ENCODE measurements at places on chromosomes 2 and 18.
A peak's percentile ranks its signal among the peaks of the same experiment; 100 is the strongest.

GRCh38 chr2:217790681-217791392 lies 212.0 kb downstream of the TNS1 start:
- DNase-seq: no peak

DNA sequence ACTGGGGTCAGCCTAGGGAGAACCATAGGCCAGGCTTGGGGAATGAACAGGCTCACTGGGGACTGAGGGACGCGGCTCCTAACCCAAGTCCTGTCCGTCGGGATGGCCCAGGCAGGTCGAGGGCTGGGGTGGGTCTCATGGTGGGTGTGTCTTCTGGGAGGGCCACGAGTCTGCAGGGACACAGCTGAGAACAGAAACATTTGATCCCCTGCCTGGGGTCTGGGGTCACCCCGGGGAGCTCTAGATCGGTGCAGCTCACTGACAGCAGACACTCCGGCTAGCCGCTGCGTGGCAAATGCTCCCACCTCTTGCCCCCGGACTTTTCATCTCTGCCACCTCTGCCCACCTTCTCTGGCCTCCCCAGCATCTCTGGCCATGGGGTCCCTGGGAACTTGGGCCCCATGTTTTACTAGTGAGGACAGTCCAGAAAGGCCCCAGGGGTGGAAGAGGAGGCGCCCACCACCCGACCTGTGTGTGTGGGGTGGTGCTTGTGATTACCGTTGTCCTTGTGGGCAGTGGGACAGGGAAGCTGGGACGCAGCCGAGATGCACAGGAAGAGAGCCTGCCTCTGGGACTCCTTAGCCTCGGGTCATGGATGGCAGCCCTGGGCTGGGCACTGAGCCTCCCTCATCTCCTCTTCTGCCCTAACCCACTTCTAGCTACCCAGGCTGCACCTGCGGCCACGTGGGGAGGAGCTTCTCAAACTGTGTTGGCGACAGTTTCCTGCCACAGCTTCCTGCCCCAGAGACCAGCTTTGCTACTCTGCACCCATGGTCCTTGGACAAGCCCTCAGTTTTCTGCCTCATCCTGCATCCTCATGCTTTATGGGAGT lies 4.9 kb downstream of the ZAP70 start:
- peak; percentile 53 for DNase-seq

DNA sequence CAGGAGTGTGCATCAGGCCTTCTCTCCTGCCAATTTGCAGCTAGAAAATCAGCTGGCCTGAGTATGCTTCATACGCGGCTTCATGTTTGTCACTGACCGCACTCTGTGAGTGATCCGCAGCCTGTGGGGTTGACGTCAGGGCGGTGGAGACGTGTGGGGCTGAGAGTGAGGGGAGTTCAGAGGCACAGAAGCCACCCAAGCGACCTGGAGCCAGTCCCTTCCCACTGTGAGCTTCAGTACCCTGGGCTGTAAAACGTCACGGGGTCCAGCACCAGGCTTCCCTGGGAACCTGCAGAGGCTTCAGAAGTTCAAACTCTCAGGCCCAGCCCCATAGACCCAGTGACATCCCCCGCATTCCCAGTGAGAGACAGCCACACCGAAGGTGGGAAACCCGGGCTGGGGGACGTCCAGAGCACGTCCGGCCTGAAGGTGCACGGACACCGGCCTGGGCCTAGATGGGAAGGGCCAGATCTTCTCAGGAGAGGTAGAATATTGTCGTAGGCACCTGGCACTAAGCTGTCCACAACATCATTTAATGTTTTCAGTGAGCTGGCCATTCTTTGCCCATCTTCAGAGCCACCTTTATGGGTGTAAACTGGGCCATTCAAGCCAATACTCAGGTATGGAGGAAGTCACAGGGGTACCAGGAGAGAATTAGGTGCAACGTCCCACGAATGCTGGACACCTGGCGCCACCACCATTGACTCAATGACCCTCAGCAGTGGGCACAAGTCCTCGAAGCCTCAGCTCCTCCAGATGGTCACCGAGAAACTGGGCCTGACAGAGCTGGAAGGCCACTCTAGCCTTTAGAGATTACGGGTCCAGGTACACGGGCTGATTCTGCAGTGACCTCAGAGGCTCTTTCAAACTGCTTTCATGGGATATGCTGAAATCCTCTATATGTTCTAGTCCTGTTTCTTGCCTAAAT lies 235.6 kb upstream of the MYT1L start:
- no peak for DNase-seq

DNA sequence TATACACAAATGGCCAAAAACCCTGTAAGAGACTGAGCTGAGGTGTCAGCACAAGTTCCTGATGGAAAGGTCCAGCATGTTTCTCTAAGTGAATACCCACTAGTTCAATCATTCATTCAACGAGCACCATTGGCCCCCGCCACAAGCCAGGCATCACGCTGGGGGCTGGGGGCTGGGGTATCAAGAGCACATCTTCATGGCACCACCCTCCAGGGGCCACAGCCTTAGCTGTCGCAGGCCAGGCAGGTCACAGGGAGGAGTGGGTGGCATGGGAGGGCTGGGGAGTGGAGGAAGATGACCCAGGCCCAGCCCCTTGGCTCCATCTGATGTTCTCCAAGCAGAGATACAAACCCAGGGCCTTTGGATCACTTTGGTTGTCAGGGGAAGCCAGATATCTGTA lies 97.9 kb downstream of the ACKR3 start:
- DNase-seq: no peak

DNA sequence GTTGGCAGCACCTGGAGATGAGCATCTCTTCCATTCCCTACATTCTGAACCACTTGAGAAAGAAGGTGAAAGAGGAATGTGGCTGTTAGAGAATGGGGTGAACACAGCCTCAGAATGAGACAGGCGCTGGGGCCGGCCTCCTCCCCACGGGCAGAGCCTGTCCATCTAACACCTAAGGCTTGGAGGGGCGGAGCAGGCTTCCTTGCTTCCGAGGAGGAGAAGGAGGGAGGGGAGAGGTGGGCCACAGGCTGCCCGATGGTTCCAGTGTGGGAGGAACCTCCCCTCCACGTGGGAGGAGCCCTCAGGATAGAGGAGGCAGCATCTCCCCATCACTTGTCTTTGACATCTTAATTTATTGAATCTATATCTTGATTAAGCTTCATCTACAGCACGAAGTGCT lies 68.6 kb downstream of the CIB4 start:
- no peak for DNase-seq

GRCh38 chr18:54023471-54023870 lies 201.0 kb downstream of the MBD2 start:
- DNase-seq: no peak

DNA sequence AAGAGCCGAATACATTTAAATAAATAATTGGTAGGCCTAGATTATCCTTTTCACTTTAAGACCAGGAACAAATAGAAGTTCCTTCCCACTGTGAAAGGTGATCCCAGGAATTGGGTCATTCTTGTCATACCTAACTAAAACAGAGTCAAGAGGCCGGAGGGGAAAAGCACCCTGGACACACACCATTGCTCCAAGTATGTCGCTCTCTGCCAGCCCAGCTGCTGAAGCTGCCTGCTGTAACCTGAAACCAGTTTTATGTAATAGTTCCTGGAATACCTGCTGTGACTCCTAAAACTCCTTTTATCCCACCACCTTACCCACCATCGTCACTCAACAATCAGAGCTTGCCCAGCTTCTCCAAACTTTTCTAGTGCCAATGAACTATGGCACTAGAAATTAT lies 217.1 kb downstream of the PTPRM start:
- DNase-seq: no peak

DNA sequence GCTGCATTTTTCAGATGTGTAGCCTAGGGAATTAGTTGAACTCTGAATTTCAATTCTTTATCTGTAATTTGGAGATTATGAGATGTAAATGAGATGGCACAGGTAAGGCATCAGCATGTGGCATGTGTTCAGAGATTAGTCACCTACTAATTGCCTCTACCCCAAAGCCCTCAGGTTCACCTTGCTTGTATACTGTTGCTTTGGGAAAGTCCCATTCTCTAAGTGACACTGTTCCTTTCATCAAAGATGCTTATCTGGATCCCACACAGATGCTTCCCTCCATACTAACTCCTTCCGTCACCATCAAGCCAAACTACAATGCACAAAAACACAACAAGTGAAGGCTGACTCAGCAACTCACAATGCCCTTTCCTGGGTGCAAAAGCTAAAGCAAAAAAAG lies 143.7 kb downstream of the LRATD1 start:
- DNase-seq: no peak

GRCh38 chr2:215119847-215120246 lies 18.6 kb downstream of the ABCA12 start:
- no peak for DNase-seq

DNA sequence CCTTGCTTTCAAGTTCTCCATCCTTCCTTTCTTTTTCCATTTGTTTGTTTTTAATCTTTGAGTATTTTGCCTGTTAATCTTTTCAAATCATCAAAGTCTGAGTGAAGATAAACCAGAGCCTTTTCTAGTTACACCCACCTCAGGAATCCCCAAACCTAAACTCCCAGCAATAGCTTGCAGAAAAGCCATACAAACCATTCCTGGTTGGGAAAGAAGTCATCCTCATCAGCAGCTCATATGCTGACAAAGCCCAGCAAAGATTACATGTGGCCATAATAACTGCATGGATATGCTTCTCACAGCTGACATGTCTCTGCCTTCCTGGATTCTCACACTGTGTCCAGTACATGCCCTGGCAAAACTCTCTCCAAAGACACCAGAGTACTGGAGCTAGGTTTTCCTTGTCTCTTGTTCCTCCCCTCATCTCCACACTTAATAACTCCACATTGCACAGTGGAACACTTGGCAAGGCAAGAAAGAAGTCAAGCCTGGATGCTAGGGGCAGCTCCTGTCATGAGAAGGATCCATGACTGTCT lies 126.4 kb upstream of the TLK1 start:
- no peak for DNase-seq

- DNase-seq: no peak
Measured at GRCh38 chr2:165911231-165911630, 42.3 kb downstream of the TTC21B start.

DNA sequence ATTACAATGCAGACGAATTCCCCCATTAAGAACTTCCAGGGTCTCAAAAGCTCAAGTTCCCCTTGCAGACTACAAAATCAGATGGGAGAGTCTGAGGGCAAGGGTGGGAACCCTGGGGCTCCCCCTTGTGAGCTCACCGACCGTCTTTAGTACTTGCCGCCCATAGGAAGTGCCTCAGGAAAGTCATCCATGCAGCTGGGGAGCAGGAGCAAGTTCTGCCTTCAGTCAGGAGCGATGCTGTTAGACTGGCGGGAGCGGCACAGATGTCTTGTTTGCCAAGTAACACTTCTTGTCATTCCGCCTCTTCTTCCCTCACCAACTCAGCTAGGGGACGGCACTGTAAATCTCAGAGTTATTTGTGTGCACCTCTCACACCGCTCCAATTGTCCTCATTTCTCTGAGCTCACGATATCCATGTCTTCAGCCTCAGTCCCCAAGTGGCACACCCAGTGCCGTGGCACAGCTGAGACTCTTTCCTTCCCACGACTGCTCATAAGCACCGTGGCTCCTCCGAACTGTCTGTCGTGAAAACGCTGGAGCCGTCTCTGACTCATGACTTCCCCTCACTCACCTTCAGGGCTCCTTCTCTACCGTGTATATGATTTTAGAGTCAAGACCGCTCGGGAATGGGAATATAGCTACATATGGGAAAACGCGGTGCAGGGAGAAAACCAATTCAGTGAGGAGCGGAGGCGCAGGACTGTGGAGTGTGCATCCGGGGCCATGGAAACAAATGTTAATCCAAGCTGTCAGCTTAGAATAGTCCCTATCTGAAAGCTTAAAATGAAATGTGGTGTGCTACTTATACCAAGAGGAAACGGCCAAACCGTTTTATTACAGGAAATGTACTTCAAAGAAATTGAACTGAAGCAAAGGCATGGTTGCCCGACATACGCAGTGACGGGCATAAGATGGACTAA lies 34.0 kb downstream of the UXS1 start:
- peak; percentile 42 for DNase-seq

- DNase-seq: no peak
Measured at GRCh38 chr2:1153920-1154319, 203.3 kb downstream of the SNTG2 start.

DNA sequence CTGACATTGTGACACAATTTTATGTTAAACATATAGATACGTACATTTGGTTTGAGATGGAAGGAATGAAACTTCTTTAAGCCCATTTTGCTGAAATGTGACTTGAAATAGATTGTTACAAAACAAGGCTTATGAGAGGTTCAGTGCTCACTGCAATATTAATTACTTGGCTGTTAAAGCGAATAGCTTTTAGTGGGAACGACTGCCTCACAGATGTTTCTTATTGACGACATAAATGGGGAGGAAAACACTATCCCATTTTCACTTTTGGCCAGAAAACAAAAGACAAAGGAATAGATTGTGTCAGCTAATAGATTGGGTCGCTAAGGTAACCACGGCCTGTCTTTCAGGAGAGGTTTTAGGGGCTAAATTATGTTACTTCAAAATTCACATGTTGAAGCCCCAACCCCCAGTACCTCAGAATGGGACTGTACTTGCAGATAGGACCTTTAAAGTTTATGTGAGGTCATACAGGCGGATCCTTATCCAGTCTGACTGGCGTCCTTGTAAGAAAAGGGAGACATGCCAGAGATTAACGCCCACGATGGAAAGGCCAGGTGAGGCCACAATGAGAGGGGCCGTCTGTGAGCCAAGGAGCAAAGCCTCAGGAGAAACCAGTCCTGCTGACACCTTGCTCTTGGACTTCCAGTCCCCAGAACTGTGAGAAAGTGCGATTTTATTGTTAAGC lies 10.8 kb downstream of the INPP1 start:
- DNase-seq: no peak

GRCh38 chr2:43887176-43887575 lies 48.4 kb downstream of the ABCG8 start:
- no peak for DNase-seq

DNA sequence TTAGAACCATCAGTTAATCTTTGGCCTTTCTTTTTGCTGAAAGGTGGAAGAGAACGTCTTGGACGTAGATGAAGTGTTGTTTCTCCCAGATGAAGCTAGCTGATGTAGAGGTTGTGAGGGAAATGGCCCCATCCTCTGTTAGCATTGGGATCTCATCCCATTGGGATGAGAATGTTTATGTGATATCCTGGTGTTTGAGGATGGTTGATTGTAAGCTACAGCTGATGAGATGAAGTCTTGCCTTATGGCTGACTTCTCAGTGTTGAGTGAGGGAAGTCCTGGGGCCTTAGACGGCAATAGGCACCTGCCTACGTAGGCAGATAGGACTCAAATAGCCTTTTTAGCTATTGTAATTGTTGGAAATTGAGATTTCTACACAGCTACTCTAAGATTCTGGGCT lies 211.3 kb downstream of the MYCN start:
- DNase-seq: no peak

DNA sequence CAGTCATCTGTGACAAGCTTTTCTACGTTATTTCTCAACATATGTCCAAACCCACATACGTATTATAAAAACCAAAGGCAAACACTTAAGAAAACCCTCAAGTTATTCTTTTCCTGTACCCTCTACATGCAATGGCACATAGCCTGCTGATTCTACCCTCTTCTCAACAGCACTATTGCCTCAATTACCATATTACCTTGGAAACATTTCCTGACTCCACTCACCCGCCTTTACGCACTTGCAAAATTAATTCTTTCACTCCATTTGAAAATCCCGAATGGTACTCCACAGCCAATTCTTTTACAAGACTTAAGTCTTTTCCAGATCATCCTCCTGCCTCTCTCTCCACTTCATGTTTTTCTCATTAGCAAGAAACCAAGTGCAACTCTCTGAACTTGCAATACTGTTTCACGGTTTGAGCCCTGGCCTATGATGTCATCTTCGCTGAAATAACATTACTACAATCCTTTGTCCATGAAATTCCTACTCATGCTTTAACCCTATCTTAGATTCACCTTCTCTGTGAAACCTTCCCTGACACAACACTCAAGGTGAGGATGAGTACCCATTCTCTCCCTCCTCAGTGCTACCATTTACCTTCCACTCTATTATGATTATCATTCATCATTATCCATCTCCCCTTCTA lies 29.0 kb downstream of the SESTD1 start:
- DNase-seq: no peak

- peak; percentile 8 for DNase-seq
Measured at GRCh38 chr2:88350331-88351248, 101.9 kb downstream of the FOXI3 start.
